Iris pigment epithelial cell (primary cell): ENCODE measurements at places on chromosomes 6 and 20.

- DNase-seq = no peak
Measured at GRCh38 chr6:161644521-161644920, 370.7 kb upstream of the AGPAT4 start.

DNA sequence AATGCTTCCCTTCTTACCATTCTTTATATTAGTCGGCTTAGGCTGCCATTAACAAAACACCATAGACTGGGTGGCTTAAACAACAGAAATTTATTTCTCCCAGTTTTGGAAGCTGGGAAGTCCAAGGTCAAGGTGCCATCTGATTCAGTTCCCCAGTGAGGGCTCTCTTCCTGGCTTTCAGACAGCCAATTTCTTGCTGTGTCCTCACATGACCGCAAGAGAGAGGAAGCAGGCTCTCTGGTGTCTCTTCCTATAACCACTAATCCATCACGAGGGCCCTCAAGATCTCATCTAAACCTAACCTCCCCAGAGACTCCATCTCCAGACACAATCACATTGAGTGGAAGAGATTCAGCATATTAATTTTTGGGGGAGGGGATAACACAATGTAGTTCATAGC, 193.0 kb upstream of the SGK1 start:
- no peak for DNase-seq

GRCh38 chr20:36182604-36183154, 28.1 kb downstream of the EPB41L1 start:
- no peak for DNase-seq

DNA sequence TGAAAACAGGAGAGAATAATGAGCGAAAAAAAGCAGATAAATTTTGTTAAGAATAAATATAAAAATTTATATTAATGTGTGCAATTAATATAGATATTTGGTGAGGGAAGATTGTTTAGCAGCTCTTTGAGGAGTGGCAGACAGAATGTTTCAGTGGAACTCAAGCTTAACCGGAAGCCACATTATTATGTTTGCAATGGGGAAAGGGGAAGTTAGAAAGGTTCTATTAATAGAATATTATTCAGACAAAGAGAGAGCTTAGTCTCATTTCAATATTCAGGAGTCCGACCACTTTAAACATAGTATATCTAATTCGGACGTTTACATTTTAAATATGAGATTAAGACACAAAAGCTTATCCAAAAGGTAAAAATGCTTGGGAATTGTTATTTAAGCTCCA, 81.6 kb upstream of the KHDRBS2 start:
- no peak for DNase-seq
